ENCODE measurements at places on chromosomes 16 and 17.

- no peak for DNase-seq
Observed at GRCh38 chr17:42846594-42847280, 2.4 kb downstream of the AOC2 start.

GRCh38 chr17:56292578-56292977 is 139.3 kb downstream of the ANKFN1 start:
- no peak for DNase-seq

GRCh38 chr16:4909825-4910224 is 27.1 kb downstream of the PPL start:
- no peak for DNase-seq

- no peak for DNase-seq
Observed at GRCh38 chr17:39261286-39261685, 35.5 kb upstream of the STAC2 start.

DNA sequence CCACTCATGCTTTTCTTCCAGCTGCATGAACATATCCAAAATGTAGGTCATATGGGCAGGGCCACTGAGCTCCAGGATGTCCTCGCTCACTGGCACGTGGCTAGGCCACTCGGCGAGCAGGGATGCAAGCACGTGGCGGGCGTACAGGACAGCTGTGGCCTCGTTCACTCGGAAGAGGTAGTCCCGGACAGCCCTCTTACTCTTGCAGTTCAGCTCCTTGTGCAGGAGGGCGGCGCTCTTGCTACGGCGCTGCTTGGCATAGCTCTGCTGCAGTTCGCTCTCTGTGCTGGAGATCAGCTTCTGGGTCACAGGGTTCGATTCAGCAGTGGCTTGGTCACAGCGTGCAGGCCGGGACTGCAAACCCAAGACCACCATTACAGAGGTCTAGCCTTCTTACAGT is 53.1 kb upstream of the ATP2A3 start:
- no peak for DNase-seq

DNA sequence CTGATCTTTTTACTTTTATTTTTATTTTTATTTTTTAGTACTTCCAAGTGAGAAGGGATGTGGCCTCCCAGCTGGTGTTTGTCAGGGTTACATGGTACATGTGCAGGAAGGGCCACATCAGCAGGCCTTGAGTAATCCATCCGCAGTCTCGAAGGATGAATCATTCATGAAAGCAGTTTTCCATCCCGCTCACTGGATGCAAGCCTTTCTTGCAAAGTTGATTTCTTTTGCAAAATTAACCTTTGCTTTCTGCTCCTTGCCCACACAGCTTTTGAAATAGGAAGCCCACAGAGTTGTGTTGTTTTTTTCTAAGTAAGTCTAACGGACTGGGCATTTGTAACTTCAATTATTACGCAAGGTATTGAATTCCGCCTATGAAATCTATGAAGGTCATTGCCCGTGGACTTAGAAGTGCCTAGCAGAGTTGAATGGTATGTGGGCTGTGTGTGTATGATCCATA is 157.4 kb downstream of the PRKCA start:
- no peak for DNase-seq

DNA sequence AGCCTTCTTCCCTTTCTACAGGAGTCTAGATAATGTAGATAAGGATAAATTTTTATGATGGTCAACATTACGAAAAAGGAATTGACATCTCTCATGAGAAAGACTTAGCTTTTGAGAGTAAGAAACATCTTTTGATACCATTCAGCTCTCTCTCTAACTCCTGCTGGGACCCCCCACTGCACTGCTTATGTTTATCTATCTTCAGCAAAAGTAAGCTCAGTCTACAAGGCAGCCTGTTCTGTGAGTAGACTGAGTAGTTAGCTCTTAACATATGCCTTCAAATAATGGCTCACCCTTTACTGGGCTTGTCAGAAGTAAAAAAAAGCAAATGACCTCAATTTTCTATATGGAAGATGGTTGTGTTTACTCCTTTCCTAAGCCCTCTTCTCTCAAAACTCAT is 372.2 kb upstream of the CDH11 start:
- no peak for DNase-seq

- no peak for DNase-seq
Observed at GRCh38 chr17:38617074-38617860, 11.5 kb upstream of the SRCIN1 start.

DNA sequence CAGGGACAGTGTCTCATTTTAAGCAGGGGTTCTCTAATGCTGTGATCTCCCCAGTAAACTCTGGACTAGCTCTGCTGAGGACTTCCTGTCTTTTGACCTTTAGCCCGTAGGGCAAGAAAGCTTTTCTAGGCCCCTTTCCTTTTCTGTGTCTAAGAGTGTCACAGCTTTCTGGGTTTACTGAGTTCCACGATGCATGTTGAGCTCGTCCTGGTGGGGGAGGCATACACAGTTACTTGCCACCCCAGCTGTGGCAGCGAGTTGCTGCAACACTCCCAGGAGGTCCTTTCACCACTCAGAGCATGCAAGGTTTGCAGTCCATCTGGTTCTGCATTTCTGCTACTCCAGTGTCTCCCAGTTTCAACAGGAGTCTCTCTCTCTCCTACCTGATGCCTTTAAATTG is 23.7 kb downstream of the NOD2 start:
- no peak for DNase-seq

DNA sequence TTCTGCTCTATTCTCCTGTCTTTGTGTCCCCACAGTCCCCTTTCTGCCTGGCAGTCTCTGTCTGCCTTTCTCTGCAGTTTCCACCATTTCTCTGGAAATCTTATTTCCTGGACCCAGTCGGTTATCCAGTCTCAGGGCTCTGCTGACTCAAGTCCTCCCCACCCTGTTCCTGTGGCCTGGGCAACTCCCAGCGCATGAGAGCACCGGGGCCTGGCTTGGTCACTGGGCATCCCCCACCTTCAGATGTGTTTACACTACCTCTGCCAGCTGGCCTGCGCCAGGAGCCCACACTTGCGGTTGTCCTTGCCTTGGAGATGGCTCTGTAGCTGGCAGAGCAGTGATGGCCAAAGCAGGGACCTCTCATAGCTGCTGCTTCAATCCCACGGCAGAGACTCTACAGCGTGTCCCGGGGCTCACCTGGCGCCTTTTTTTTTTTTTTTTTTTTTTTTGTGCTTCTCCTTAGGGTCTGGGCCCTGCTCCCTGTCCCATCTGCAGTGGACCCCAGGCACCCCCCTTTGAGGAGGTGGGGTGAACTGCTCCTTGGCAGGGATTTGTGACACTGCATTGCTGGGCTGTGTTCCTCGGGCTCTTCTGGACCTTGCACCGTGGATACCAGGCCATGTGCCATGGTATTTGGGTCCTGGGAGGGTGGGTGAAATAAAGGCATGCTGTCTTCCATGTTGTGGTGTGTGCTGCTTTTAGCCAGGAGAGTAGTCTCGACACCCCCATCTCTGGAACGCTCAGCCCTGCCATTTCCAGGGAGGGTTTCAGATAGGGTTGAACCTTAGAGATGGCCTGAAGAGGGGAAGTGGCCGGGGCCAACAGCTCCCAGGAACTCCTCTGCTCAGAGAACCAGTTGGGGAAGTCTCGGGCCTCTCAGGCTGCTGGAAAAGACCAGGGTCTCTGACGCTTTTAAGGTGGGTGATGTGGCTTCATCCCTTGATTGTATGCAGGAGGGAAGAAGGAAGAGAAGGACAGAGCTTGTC is 17.5 kb downstream of the GUCY2D start:
- DNase-seq: no peak

DNA sequence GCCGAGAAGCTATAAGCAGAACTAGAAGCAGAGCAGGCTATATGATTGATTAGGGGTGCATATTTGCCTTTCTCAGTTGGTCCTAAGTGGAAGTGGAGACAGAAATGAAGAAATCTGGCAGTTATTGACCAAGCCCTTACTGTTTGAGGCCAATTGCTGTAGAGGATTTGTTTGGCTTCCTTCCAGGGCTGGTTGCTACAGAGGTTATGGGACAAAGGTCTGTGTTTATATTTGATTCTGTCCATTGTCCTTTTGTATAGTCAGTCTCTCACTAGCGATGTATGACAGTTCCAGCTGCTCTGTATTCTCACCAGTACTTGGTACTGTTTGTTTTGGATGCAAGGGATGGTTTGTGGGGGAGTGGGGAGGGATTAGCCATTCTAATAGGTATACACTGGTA is 7.3 kb upstream of the ALOX15 start:
- peak; percentile 75 for DNase-seq

DNA sequence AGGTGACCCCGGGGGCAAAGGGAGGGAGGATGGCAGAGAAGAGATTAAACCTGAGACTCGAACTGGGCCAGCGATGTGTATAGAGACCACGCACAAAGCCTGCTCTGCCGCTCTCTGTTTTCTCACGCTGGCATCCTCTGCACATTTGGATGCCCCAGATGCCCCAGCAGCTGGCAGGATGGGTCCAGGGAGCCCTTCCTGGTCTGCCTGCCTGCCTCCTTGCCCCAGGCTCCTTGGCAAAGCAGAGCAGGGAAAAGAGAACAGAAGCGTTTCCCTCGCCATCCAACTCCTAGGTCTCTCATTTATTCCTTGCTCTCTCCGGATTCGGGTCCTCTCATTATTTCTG is 5.2 kb upstream of the PIPOX start:
- no peak for DNase-seq

GRCh38 chr17:61063528-61063927 is 336.1 kb upstream of the TBX2 start:
- DNase-seq: no peak

DNA sequence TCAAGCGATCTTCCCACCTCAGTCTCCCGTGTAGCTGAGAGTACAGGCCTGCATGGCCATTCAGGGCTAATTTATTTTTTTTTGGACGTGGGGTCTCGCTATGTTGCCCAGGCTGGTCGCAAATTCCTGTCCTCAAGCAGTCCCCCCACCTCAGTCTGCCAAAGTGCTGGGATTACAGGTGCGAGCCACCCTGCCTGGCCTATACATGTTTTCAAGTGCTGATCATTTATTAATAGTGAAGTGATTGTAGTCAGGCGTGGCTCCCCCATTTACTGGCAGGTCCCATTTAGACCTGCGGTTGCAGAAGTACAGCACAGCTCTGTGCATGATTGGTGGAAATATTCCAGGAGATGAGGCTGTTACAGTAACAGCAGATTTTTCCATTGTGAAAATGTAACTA is 8.4 kb downstream of the FOXK2 start:
- DNase-seq: no peak

GRCh38 chr16:54216268-54216667 is 70.3 kb downstream of the IRX3 start:
- DNase-seq: no peak

DNA sequence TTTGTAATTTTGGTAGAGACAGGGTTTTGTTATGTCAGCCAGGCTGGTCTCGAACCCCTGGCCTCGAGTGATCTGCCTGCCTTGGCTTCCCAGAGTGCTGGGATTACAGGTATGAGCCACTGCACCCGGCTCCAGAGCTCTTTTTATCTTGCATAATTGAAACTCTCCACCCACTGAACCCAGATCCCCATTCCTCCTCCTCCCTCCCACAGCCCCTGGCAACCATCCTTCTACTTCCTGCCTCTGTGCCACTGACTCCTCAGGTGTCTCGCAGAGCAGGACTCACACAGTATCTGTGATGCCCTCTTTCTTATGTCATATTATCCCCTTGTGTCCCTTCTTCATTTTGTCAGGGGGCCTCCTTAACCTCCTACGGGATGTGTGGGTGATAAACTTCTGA is 340.7 kb downstream of the SLC39A11 start:
- DNase-seq: no peak

DNA sequence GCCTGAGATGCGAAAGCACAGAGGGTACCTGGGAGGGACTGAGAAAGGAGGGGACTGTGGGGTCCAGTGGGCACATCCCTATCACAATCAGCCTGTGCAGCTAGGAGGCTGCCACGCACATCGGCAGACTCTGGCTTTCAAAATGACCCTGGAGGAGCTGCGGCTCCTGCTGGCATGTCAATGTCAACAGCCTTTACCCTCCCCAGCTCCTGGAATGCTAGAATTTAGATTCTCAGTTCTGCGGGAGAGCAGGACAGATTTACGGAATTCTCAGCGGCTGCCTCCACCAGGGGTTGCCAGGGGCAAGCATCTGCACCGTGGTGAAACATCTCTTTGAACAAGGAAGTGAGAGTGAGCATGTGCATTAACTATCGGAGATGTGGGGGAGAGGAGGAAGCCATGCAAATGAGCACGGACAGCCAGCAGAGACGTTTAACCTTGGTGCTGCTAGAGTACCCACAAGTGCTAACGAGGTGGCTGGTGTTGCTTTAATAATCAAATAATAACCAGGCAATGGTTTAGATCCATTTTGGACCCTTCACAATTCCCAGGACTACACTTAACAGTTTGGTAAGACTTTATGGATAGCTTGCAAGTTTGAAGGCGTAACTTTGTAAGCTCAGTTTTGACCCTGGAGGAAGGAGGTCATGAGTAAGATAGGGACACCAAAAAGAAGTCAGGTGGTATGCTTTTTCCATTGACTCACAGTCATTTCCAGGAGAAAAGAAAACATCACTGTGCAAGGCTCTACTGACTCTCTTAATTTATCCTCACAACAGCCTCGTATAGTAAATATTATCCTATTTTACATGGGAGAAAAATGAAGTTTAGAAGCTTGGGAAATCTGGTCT is 54.1 kb downstream of the XYLT1 start:
- peak; percentile 41 for DNase-seq

DNA sequence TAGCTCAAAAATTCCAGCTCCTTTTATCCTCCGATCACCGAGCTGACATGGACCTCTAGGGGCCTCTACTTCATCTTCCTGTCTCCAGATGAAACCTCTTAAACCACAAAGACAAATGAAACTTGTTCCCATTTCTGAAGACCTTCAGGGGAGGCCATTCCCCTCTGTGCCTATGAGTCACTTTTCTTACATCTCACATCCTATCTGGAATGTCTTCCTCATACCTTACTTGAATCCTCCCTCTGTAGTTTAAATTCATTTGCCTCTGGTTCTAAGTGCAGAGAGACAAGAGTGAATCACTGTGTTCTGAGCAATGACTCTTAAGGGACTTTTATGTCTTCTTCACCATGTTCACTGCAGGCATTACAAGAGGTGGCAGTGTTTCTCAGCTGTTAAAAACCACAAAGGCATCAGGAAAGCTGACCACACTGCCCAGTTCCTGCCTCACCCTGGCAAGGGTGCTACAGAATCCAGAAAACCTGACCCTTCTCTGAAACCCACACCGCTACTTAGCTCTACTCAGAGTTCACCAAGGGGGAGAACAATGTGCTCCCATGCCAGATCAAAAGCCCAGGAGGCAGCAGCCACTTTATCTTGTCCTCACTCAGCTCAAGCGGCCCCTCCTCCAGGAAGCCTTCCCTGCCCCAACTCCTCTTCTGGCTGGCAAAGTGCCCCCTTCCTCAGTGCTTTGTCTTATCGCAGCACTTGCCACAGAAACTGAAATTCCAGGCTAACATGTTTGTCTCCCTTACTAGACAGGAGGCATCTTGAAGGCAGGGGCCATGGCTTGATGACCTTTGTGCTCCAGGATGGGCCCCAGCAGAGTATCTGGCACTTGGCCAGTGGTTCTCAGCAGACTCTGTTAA is 6.4 kb downstream of the CUEDC1 start:
- no peak for DNase-seq

- peak; percentile 45 for DNase-seq
Observed at GRCh38 chr16:84544031-84544773, 39.7 kb upstream of the MEAK7 start.
